ENCODE measurements at places on chromosomes 2 and 18.

- no peak for DNase-seq
Observed at GRCh38 chr2:105100046-105100840, 62.4 kb downstream of the MRPS9 start.

DNA sequence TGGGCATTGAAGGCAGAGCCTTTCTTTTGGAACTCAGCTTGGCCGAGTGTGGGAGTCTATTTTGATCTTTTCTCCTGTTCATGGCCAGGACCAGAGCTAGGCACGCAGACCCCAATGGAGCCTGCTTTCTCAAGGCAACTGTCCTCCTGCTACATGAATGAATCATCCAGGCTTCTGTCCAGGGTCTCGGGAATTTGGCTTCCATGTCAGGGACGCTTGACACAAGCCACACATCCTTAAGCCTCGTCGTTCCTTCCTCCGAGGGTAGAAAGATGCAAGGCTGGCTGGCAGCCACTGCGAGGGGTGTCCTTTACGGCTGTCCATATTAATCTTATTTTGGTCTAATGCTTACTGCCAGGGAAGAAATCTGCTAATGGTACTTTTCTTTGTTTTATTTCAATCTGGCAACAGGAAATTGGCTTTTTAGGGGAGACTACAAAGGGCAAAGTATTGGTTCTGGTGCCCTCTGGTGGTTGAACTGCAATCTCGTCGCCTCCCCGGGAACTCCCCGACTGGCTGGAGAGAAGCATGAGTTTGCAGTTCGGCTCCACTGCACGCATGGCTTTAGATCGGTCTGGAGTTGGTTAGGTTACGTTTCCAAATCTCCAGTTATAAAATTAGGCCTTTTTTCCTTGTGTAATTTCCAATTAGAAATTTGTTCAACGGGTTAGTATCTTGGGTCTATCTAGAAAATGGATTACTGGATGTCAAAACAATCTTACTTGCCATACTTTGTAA is 135.2 kb downstream of the ALPK2 start:
- peak; percentile 87 for DNase-seq

- no peak for DNase-seq
Observed at GRCh38 chr2:134087371-134087921, 166.4 kb upstream of the MGAT5 start.

- peak; percentile 94 for DNase-seq
Observed at GRCh38 chr2:237222178-237222577, 136.5 kb downstream of the COPS8 start.

GRCh38 chr2:238554468-238555315 is 128.0 kb downstream of the ASB1 start:
- no peak for DNase-seq

DNA sequence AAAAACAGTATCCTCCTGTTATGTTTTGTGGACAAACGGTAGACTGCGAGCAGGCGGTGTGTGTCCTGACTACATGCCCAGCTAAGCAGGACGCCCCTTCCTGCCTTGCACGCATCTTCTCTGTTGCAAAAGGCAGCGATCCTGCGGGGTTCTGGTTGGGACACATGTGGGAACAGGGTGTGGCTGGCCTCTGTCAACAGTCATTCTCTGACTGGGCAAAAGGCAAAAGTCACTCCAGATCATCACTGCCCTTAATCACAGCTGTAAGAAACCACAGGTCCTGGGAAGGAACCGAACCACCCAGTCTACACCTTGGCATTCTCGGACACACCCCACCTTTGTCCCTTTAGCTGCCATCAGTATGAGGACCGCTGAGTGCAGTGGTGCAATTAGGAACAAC is 44.3 kb upstream of the TMEM87B start:
- DNase-seq, result no peak

GRCh38 chr2:58006256-58006951 is 40.2 kb upstream of the VRK2 start:
- no peak for DNase-seq

DNA sequence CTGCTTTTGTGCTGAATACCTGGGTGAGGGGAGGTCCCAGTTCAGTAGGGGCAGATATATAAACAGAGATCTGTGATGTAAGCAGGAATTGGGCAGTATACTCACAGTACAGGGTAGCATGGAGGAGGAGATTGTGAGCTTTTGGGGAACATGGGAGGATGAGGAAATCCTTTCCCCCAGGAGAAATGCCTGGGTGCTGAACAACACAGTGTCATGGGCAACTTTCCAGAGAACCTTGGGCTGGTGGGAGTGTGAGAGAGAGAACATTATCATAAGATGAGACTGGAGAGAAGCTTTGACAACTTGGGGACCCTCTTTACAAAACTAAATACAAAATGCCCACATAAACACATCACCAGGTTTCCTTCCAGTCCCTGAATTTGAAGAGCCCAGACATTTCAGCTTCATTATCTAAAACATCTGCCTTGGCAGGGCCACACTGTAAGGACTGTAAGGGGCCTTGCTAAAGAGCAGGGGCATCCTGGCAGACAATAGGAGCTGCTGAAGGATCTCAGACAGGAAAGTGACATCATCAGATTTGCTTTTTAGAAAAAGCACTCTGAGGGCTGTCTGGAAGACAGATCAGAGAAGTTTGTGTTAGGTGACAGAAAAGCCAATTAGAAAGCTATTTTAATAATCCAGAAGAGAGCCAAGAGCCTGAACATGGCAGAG is 303.1 kb upstream of the FBXO11 start:
- DNase-seq, result peak; percentile 47

DNA sequence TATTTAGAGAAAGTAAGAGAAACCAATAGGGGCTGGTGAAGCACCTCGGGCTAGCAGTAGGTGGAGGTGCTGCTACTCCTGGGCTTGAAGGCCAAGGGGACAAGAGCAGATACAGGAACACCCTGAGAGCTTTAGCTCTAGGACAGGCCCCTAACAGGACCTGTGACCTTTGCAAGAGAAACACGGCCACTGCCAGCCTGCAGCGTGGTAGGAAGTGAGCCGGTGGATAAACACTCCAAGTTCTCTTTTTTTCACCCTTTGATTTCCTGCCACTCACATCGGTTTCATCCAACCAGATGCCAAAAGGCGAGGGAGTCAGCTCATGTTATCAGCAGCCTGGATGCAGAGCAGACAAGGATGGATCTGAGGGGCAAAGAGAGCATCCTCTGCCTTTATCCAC is 66.8 kb upstream of the SPRED2 start:
- no peak for DNase-seq

- DNase-seq, result no peak
Observed at GRCh38 chr2:241895427-241895711, 25.8 kb downstream of the RTP5 start.

DNA sequence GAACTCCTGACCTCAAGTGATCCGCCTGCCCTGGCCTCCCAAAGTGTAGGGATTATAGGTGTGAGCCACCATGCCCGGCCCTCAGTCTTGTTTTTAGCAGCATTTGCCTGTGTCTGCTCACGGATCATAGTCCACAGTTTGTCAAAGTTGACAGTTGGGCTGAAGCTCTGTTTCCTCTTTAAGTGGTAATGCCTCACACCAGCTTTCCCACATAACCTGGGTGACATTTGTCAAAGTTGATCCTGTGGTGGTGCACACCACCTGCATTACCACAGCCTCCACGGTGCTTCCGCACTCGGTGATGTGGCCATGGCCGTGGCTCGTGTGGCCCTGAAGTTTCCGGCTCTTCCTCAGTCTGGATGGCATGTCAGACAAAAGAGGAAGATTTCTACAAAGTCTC is 27.1 kb downstream of the RAB31 start:
- DNase-seq, result no peak

DNA sequence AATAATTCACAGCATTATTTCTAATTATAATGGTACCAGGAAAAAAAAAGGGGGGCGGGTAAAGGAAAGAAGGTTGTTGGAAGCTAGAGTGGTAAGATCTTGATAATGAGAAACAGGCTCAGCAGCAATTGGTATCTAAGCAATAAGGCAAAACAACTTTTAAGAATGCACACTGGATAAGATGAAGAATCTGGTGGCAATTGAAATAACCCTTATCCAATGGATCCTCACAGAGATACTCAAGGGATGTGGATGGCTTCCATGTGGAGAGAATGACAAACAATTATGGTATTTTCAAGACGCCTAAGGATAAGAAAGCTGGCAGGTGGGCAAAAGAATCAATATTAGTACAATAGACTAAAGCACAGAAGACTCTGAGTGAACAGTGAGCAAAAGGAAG is 153.6 kb downstream of the UPP2 start:
- no peak for DNase-seq

DNA sequence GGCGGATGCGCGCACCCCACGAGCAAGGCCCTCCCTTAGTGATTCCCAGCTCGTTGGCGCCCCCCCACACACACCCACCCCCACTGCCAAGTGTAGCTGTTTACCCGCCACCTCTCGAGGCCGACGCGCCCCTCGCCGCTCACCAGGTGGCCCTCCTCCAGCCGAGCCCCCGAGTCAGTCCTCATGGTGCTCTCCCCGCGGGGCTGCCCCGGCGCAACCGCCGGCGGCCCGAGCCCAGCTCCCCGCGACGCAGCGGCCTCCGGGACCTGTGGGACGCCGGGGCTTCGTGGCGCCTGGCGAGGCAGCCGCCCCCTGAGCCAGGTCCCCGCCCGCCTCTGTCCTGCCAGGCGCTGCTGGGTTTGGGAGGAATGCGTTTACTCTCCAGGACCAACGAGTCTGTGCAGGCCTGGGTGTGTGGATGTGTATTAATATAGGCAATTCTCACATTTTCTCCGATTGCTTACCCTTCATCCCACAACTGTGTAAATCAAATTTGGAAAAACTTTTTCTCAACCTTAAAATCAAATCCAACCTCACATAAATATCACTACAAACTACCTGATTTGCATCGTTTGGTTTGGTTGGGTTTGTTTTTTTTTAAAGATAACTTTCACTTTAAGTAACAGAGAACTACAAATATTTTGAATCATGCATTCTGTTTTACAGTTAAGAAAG is at the start of gene TMEM237:
Gene TMEM237 (minus strand): TSS at position 288 of the 675 bp plus-strand sequence. CDS start 103 bp downstream, at position 185.
- DNase-seq, result peak; percentile 29

GRCh38 chr18:26813043-26813442 is 52.5 kb downstream of the AQP4 start:
- DNase-seq, result no peak

All from fibroblast of gingiva (primary cell).